Caco-2 (cell line): ENCODE measurements at places on chromosomes 7 and 10. TPM values are rescaled to one million over a fixed set of nuclear protein-coding genes. Genes with fewer than 3 reads are reported as not detected.

PHF14 gene
- 40.6 and 41.6 TPM in 2 replicates for total RNA-seq

HECW1 gene
- total RNA-seq, result 1.7 and 1.8 TPM in 2 replicates

HOXA9 gene
- 14.4 and 16.7 TPM in 2 replicates for total RNA-seq

GRCh38 chr7:76262683-76263402 lies 39.6 kb upstream of the HSPB1 start:
- H3K4me1 ChIP-seq, result peaks cover 5% of the 10 kb centered on the region; the same call in 1 of the 2 replicates
- no peaks in the 10 kb centered on the region; the same call in 1 of the 2 replicates for H3K27me3 ChIP-seq
- no peak overlapping the region for H3K27ac ChIP-seq
- H3K36me3 ChIP-seq, result no peaks in the 10 kb centered on the region

MYO3A gene
- not detected in 2 replicates for total RNA-seq

DNA sequence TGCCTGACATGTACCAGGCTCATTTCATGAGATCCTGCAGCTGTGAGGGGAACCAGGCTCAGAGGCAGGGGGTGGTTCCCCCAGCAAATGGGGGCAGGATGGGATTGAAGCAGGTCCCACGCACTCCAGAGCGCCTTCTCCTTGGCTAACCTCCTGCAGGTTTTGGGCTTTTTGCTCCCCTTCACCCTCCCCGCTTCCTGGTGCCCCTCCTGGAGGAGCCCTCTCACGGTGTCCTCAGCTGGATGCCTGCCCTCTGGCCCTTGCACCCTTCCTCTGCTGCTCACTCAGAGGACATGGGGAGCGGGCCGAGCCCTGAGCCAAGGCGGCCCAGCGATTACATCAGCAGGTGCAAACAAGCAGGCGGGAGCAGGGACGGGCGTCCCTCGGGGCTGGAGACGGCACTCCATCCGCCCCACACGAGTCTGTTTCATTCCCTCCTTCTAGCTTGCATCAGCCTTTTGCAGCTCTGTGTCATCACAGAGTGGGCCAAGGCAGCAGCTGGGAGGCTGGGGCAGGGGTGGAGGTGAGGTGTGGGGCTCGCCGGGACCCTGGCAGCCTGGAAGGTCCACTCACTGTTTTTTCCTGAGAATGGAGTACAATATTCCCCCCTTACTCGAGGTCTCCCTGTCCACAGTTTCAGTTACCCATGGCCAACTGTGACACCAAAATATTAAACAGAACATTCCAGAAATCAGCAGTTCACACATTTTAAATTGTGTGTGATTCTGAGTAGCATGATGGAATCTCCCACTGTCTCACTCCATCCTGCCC lies 52.7 kb upstream of the SLC29A3 start:
- no peaks in the 10 kb centered on the region for H3K27me3 ChIP-seq
- H3K36me3 ChIP-seq, result no peaks in the 10 kb centered on the region
- peak overlapping the region; percentile 93 for H3K27ac ChIP-seq
- DNase-seq, result peak; percentile 92
- 0 out of 2 replicates have a peak, but pooled peaks cover 14% of the 10 kb centered on the region for H3K4me1 ChIP-seq
- no peak overlapping the region for H3K4me3 ChIP-seq

- H3K4me1 ChIP-seq, result 0 out of 2 replicates have a peak, but pooled peaks cover 3% of the 10 kb centered on the region
- no peak for DNase-seq
- H3K27me3 ChIP-seq, result no peaks in the 10 kb centered on the region
- H3K36me3 ChIP-seq, result no peaks in the 10 kb centered on the region
These were observed 101.1 kb upstream of the GSDME start for GRCh38 chr7:24858108-24858977.

DNA sequence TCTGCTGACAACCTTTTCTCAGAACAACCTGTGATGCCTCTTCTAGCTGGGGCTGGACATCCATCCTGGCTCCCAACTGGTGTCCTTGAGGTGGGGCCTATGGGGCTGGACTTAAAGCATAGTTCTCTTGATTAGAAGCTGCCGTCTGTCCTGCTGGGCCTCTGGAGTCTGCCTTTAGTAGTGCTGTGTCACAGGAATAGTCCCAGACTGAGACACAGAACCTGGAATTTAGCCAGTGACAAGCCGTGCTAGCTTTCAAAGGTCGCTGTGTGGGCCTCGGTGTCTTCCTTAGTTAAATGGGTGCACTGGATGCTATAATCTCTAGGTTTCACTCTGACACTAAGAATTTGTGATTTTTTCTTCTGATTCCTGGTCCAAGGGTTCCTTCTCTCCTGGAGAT lies 41.2 kb downstream of the GPR141 start:
- no peak overlapping the region for H3K27ac ChIP-seq
- no peak overlapping the region for H3K4me3 ChIP-seq
- DNase-seq, result no peak
- no peaks in the 10 kb centered on the region for H3K36me3 ChIP-seq
- H3K4me1 ChIP-seq, result no peaks in the 10 kb centered on the region
